ENCODE measurements at places on chromosomes 4 and X.

DNA sequence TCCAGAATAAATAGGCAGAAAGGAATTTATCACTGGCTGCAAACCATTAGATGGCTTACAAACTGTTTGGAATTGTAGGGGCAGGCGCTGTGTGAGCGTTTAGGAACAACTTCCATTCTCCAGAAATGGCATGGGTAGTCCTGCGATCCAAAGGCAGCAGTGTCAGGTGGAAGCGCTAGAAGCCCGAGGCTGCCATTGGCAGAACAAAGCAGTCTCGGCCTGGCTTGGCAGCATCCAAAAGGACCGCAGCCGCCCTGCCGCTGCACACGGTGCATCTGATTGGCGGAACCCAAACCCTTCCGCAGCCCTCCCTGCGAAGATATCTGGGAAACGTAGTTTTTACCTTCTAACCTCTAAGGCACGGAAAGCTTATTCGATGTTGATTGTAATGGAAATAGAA is 23.6 kb upstream of the YTHDC1 start:
- no peak for DNase-seq

- DNase-seq: no peak
Measured at GRCh38 chr4:83112678-83113428, 1.7 kb downstream of the PLAC8 start.

DNA sequence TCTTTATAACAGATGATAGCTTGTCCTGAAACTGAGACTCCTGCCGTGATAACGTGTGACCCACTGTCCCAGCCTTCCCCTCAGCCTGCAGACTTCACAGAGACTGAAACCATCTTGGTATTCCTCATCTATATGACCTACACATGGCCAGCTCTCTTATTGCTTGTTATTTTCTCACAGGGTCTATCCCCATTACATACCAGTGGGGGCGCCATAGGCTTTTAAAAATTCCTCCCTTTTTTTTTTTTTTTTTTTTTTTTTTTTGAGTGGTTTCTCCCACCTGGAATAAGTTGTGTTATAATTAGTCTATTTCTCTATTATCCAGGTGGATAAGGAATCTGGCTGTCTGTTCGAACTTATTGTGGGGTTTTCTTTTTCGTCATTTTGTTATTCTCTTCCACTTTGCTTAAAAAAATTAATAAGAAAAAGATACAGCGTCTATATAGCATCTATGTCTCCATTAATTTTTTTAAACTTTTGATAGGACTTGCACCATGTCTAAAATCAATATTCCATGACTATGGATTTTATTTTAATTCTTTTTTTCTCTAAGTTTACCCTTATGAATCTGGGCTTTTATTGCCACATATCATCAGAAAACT is 47.2 kb downstream of the GYG2 start:
- no peak for DNase-seq

- DNase-seq: no peak
Measured at GRCh38 chr4:52687696-52688095, 28.6 kb upstream of the USP46 start.

DNA sequence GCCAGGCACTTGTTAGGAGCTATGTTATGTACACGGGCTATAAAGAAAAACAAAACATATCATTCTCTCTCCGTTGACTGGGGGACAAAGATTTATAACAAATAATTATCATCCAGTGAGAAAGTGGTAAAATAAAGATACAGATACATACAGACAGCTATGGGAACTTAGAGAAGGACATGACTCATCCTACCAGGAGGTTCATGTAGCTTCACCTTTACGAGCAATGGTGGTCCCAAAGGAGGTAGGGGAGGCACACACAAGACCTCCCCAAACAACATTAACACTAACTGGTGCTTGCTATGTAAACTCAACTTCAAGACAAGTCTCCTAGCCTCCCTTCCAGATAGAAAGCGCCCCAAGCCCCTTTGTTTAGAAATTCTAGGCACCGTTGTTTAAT is 8.9 kb downstream of the AMBN start:
- DNase-seq: no peak

Measured in stimulated activated CD8-positive, alpha-beta memory T cell treated with anti-CD3 and anti-CD28 coated beads, Interleukin-7, amount 100 ng/mL, for 1 hour (primary cell).